ENCODE measurements at places on chromosomes 5 and 9.

GRCh38 chr5:121031491-121031890 is 567.4 kb downstream of the PRR16 start:
- peak; percentile 36 for DNase-seq

DNA sequence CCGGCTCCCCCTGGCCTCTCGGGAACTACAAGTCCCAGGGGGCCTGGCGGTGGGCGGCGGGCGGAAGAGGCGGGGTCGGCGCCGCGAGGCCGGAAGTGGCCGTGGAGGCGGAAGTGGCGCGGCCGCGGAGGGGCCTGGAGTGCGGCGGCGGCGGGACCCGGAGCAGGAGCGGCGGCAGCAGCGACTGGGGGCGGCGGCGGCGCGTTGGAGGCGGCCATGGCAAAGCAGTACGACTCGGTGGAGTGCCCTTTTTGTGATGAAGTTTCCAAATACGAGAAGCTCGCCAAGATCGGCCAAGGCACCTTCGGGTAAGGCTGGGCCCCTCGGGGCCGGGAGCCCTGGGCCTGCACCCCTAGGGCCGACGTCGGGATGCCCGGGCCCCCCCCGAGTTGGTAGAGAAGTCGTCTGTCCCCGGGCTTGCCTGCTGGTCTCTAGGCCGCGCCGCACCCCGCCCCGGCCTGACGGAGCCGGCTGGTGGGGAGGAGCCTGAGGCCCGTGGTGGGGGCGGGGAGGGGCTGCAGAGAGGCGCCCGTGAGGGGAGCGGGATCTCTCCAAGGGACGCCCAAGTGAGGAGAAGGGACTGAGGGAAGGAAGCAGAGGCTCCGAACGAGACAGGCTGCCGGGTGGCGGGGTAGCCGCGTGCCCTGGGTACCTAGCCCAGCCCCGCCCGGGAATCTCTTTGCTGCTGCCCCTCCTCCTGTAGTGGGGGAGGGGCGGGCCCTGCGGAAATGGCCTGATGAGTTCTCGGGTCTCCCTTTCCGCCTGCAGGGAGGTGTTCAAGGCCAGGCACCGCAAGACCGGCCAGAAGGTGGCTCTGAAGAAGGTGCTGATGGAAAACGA is at the start of gene CDK9:
TSS of gene CDK9 (plus strand) at position 102 of the 840 bp plus-strand sequence. CDS start at position 217, 115 bp downstream.
- DNase-seq = peak; percentile 84

- no peak for DNase-seq
These were observed 50.2 kb upstream of the DAB2IP start for GRCh38 chr9:121601194-121601593.

GRCh38 chr5:67093279-67093678 is 103.3 kb downstream of the CD180 start:
- DNase-seq = no peak

DNA sequence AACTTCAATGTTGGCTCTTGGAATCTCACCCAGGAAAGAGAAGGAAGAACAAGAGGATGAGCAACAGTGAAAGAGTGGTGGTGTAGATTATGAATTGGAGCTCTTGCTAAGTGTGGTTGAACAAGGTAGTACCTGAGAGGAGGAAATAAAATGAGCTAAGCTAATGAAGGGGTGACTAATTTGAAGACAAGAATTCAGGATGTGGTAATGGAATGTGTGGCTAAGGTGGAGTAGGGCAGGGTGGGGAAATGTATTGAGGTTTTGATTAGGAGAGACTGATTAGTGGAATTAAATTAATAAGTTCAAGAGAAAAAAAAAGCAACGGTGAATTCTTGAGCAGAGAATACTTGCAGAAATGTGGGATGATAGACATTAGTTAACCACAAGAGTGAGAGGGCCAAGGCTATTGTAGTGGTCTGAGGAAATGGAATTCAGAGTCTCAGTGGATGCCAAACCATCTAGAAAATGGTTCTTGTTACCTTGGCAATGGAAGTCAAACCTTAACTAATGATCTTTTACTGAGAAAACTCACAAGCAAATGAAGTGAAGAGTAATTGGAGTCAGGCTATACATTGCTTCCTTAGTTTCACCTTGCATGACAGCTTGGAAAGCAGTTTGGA is 648.3 kb upstream of the ZNF608 start:
- DNase-seq = no peak

GRCh38 chr5:125979636-125980035 is 443.6 kb upstream of the GRAMD2B start:
- no peak for DNase-seq

GRCh38 chr9:104948277-104948676 is 20.3 kb upstream of the ABCA1 start:
- DNase-seq = no peak
